Inflammatory macrophage (primary cell): ENCODE measurements at places on chromosomes 3 and 15.
A peak's percentile ranks its signal among the peaks of the same experiment; 100 is the strongest.

GRCh38 chr3:877001-877400 lies 215.8 kb upstream of the CNTN6 start:
- DNase-seq, result no peak

GRCh38 chr3:119637679-119638477 lies 22.5 kb downstream of the POPDC2 start:
- peak; percentile 84 for DNase-seq

DNA sequence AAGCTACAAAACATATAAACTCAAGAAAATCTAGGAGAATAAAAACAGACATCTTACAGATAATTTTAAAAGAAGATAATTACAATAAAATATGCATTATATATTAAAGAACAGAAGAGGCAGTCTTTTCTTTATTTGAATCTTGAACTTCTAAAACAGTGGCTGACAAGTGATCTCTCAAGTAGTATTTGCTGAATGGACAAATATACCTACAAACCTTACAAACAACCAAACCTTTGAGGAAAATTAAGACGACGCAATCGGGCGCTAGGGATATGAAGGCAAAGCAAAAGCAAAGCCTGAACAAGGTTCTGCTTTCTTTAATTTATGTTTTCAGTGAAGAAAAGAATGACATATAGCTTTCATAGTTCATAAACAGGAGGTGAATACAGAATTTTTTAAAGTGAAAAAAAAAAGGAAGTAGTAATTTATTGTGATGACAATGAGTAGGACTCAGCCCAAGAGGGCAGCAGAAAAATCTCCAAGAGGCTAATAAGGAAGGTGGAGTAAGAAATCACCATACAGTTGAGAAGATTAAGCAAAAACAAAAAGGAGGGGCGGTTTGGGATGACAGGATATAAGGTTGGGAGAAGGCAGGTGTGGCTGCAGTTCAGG lies 347.8 kb downstream of the TBC1D5 start:
- peak; percentile 3 for DNase-seq

DNA sequence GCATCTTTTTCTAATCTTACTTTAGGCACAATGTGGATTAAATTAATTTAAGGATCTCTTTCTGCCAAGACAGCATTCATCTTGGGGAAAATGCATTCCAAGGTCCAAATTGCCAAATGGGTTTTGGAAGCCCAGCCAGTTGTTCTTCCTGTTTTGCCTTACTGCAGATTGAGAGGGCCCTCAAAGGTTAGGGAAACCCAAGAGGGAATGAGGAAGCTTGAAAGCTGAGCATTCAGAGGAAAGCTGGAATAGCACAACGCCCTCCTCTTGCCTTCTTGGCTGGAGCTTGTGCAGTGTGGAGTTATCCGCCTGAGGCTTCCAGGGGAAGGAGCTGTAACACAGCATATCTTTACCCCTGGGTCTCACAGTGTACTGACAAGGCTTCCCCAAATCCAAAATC lies 18.2 kb upstream of the SACM1L start:
- DNase-seq, result no peak

GRCh38 chr3:12286927-12287726 lies 1.7 kb upstream of the PPARG start:
- DNase-seq, result peak; percentile 30

- DNase-seq, result no peak
Measured at GRCh38 chr3:2661078-2661477, 449.1 kb downstream of the IL5RA start.

GRCh38 chr15:74245342-74245931 lies 9.3 kb downstream of the CCDC33 start:
- no peak for DNase-seq

GRCh38 chr3:153372326-153372725 lies 210.3 kb downstream of the RAP2B start:
- DNase-seq, result peak; percentile 1
